ENCODE measurements at places on chromosomes 2 and 18.

DNA sequence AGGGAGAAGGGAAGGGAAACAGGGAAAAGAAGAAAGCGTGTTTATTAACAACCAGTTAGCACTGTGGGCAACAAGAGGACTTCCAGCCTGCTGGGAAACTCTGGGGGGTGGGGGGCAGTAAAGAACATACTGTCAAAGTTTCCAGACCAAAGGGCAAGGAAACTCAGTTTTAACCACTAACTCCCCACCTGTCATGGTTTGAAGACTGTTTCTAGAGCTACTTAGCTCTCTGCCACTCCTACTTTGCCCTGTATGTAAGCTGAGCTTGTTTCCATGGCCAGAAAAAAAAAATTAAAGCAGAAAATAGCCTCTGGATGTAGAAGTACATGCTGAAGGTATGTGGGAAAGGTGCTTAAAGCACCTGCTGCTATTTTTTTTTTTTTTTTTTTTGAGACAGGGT is 11.0 kb upstream of the PTPN2 start:
- DNase-seq, result no peak

DNA sequence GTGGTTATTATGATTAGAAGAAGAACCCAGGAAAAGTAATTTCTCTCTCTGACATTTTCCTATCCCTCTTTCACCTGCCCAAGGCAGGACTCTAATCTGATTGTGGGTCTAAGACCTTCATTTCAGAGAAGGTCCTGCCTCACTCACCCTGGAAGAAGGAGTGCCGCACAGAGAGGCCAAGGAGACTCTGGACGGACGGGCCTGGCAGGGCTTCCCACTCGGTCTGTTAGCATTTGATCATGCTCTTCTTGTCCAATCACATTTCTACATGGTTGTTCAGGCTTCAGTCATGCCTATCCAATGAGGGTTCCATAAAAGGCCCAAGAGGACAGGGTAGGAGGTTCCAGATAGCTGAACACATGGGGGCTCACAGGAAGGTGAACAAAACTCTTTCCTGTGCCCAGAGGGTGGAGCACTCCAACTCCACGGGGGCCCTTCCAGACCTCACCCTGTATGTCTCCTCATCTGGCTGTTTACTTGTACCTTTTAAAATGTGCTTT is 27.0 kb downstream of the ZNF892 start:
- DNase-seq, result no peak

- DNase-seq, result no peak
These were observed 126.2 kb upstream of the DTNA start for GRCh38 chr18:34583895-34584294.

DNA sequence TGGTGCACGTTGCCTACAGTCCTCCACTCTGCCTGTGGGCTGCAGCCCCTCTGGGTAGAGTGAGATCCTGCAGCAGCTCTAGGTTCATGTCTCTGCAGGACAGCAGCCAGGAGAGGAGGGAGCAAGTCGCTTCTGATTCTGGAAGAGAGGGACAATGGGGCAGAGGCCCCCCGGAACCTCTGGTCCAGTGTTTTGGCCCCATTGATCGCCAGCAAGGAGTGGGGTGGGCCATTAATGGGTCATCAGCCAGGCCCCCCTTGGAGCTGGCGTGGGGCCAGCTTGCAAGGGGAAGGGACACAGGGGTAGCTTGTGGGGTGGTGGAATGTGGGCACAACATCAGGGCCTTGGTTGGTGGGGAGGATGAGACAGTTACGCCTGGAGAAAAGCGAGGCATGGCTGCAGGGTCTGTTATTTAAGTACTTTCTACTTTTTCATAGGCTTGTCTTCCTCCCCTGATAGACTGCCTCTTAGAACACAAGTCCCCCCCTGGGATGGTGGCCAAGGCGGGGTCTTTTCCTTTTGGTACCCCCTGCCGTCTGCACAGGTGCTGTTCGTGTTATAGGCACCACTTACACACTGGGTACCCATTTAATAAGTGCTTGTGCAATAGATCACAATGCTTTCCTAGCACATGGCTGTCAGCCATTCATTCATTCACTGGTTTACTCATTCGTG is 44.6 kb downstream of the INHBB start:
- no peak for DNase-seq

- DNase-seq, result no peak
These were observed 217.9 kb upstream of the RND3 start for GRCh38 chr2:150705357-150705756.

- no peak for DNase-seq
These were observed 45.3 kb downstream of the DSC3 start for GRCh38 chr18:30997223-30997622.

DNA sequence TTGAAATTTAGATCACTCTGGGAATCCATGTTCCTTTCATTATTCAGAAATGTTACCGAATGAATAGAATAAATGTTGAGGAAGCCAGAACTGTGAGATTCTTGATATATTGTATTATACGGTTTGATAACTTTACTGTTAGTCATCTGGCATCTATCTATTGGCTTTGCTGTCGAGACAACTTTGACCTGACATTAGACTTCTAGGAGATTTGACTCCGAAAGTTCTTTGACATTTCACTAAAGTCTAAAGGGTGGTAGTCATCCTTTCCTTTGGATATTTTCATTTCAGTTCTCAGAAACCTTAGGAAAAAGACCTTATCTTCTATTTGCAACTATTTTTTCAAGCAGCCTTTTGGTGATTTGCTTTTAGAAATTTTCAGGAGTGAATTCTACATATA is 1.9 kb downstream of the BMPR2 start:
- no peak for DNase-seq
